ENCODE measurements at places on chromosomes 13 and 19.
A peak's percentile ranks its signal among the peaks of the same experiment; 100 is the strongest.

DNA sequence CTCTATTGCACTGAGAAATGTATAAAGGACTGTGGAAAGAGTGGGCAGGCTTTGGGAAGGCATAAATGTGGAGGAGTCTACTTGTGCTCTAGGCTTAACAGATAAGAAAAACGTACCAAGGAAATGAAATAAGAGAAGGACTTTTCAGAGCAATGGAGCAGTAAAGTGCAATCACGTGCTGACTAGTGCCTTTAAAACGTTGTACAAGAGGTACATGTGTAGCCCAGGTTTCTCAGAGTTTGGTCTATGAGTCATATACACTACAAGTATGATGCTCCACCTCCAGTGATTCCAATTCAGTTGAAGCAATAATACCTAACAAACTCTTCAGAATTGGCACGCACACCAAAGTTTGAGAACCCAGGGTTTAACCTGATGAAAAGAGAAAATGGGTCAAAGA is 13.4 kb upstream of the FNDC3A start:
- DNase-seq = no peak

DNA sequence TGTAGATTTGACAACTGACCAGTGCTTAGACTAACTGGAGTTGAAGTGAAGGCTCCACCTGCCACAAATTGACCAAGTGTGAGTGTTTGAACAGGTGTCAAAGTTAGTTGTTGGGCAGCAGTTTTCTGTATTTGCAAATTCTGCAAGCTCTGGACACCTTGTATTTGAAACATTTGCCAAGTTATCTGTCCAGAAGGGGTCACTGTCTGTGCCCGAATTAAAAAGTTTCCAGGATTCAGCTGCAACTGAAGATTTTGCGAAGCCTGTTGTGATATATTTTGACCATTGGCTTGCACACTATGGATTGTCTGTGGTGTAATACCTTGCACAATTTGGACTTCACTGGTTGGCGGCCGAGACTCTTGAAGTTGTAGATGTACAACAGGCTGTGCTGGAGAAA is 1690.7 kb downstream of the SLITRK5 start:
- no peak for DNase-seq

DNA sequence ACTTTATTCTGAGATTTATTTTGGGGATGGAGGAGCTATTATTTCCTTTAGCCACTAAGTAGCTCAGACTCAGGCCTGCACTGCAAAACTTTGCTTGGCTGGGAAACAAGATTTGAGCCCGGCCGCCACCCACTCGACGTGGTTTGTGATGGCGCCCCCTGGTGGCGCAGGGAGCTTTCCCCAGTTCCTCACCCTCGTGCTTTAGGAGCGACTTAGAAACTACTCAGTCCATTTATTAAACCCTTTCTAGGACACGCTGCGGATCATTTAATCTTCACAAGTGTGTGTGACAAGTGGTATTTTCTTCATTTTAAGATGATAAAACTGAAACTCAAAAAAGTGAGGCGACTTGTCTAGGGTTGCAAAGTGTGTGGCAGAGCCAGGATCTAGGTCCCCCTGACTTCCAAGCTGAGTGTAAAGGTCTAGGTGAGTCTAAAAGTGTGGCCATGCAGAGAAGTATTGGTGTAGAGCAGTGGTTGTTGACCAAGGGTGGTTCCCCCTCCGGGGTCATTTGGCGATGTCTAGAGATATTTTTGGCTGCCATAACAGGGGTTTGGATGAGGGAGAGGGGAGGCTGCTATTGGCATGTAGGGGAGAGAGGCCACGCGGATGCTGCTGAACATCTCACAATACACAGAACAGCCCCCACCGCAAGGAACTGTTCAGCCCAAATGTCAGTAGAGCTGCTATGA is 2.2 kb downstream of the CXCL17 start:
- DNase-seq = peak; percentile 64

- DNase-seq = no peak
These were observed 14.9 kb upstream of the LATS2 start for GRCh38 chr13:21076253-21076652.

DNA sequence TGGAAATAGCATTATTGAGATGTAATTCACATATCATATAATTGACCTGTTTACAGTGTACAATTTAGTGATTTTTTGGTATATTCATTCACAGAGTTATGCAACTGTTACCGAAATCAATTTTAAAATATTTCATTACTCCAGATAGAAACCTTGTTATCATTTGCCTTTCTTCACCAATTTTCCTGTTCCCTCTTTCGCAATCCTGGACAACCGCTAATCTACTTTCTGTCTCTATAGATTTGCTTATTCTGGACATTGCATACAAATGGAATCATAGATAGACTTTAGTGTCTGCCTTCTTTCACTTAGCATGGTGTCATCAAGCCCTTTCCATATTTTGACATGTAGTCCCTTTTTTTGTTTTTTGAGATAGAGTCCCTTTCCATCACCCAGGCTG is 19.2 kb downstream of the MAB21L1 start:
- no peak for DNase-seq

DNA sequence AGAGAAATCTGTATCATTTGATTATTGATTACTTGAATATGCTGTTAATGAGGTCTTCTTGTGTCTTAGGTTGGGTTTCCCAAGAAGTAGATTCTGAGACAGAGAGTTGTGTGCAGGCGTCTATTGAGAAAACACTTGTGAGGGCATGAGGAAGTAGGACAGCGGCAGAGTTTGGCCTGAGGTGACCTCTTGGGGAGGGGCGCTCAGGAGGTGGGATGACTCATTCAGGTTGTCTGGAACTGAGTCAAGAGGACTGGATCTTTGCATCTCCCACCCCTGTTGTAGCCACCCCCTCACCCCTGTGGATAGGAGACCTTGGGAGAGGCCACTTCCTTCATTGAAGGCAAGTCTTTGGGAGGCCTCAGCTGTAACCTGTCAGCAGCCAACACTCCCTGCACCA is 35.2 kb upstream of the WDFY2 start:
- DNase-seq = no peak

GRCh38 chr19:43950834-43951645 is at the start of gene ZNF221:
ZNF221 (plus strand) TSS chr19:43951228; CDS start chr19:43962727, 11,499 bp downstream.
- DNase-seq = no peak

DNA sequence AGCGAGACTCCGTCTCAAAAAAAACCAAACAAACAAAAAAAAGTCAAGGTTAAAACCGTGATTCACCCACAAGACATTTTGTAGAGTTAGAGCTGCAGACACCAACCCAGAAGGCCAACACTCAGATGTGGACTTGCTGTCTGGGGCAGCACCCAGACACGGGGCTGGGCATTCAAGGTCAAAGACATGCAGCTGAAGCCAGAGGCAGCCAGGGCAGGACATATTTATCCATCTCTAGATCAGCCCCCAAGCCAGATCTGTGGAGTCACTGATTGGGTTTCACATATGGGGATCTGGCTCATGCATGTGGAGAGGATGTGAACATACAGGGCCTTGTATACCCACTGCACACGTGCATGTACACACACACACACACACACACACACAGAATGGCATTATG is 3.6 kb downstream of the KLK15 start:
- DNase-seq = no peak

DNA sequence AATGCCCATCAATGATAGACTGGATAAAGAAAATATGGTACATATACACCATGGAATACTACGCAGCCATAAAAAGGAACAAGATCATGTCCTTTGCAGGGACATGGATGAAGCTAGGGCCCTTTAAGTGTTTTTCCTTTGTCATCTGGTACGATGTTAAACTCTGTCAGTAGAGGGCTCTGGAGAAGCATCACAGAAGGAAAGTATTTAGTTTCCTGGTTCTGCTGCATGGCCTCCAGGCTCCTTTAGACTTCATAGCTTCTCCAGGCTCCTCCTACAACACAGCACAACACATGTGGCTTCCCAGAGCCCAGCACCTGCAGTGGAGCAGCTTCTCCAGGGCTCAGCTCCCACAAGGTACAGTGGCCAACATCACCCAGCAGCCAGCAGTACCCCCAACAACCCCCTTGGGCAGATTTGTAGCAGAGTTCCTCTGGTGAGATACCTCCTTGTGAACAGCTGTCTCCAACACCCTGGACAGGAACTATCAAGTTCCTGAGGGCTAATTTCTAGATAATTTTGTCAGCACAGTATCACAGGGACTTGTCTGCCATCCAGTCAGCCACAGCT is 63.4 kb downstream of the KCTD12 start:
- no peak for DNase-seq

GRCh38 chr13:109963960-109964563 is 177.7 kb upstream of the IRS2 start:
- no peak for DNase-seq

DNA sequence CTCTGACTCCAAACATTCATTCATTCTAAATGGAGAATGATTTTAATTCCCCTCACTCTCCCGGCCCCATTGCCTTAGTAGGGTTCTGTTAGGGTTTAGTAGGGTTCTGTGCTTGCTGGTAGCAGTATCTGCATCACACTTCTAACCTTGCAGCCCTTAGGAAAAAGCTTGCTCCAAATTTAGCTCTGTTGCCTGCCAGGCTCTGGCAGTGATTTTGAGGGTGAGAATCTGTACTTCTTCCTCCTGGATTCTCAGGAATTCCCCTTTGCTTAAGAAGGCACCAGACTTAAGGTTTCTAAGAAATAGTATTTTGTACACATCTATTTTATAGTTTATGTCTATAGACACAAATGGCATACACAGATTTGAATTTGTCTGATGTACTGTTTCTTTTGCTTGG is 14.7 kb downstream of the B3GLCT start:
- no peak for DNase-seq

- no peak for DNase-seq
These were observed 1.9 kb downstream of the KCTD12 start for GRCh38 chr13:76884186-76884906.

DNA sequence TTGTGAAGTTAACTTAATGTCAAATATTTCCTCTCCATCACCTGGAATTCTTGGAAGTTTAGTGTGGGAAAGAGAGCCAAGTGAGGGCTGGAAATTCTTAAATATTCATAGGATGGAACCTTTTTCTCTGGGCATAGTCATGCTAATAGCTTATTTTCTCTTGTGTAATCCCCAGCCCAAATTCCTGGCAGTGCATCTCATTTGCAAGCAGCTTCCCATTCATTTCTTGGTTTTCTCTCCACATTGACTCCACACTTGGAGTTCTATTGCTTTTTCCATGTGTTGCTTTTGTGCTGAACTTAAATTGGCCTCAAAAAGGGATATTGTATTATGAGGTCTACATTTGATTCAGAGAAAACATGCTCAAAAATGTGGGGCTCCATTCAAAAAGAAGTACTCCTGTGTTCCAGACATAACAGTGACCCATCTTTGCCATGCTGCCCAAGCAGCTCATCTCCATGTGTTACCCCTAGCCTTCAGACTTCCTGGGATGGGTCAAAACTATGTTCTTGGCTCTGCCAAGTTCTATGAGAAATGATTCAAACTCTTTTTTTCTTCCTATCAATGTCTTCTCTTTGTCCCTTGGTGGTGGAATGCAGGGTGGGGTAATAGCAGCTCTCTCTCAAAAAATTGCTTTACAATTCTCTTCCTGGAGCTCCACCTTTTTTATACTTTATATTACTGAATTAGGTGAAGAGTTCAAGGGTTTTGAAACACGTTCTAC is 2471.5 kb downstream of the PCDH9 start:
- no peak for DNase-seq

DNA sequence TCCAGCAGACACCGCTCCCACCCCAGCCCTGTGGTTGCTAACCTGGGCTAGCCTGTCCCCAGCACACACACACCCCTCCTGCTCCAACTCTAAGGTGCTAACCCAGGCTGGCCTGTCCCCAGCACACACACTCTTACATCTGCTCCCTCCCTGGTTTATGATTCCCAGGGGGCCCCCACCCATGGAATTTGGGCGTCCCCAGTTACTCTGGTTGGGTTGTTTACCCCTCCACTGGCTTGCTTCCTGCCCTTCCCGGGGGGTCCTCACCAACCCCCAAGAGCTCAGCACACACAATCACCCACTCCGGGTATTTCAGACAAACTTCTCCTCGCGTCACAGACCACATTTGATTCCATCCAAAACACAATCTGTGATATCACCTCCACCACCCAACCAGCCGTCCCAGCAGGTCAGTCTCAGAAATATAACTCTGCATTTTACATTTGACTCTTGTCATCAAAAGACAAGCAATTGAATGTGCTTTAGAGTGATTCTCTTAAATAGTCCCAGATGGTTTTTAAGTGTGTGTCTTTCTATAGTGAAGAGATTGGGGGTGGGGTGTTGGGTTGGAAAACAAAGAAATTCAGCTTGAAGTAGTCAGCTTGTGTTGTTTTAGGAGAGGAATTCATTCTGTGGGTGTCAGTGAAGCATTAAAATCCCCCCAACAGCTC is 20.1 kb downstream of the COL4A2 start:
- DNase-seq = no peak

DNA sequence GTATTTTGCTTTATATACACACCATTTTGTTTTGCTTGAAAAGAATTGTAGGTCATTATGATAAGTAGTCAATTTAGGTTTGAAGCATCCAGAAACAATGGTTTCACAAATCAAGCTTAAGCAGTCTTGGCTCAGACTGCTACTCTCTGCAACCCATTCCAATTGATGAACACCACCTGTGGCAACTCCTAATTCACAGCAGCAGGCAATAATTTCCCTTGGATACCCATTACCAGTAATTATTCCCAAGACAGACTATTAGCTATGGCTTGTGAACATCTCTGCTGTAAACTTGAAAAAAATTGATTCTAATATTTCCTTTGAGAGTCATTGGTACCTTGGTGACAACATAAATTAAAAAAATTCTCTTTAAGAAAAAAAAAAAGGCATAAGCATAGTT is 299.3 kb upstream of the SLITRK6 start:
- no peak for DNase-seq

DNA sequence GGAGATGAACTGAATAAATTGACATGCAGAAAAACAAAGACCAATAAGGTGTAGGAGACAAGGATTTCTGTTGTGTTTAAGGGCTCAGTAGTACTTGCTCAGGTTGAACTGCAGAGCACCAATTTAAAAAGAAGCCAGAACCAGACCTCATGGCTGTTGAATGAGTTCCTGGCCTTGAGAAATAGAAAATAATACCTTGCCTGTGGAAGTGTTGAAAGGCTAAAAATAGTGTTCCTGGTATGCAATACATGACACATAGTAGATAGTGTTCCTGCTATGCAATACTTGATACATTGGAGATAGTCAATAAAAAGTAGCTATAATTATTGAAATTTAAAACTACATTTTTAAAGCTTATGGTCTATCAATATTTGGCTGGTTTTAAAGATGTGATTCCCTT is 595.8 kb downstream of the PCDH9 start:
- no peak for DNase-seq

GRCh38 chr19:4504297-4504701 is 14.0 kb downstream of the PLIN4 start:
- DNase-seq = no peak

DNA sequence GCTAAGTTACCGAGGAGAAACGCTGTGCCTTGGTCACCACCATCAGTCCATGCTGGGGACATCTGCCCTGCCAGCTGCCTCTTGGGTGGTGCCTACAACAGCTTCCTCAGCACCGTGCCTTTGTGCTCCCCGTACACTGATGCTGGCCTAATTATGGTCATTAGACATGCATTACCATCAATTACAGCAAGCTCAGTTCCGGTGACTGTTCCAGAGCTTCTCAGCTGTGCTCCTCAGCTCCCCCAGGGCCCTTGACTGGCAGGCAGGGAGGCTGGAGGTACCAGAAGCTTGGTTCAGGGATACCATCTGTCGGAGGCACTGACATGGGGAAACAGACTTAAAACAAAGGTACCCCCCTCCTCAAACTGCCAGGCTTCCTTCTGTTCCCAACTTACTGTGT is 40.2 kb downstream of the CILP2 start:
- DNase-seq = no peak

GRCh38 chr13:61029064-61029463 is 386.6 kb downstream of the PCDH20 start:
- DNase-seq = no peak

- no peak for DNase-seq
These were observed at the start of gene CYP2S1 for GRCh38 chr19:41192574-41193429. CYP2S1 (plus strand) TSS chr19:41193219; CDS start chr19:41193265, 46 bp downstream.

- no peak for DNase-seq
These were observed 7.0 kb downstream of the C2CD4C start for GRCh38 chr19:401866-402511.
